ENCODE measurements at places on chromosomes 1 and 21. TPM values are rescaled to one million over a fixed set of nuclear protein-coding genes. Genes with fewer than 3 reads are reported as not detected.

The LCE1C gene
- total RNA-seq: not detected

The TNFRSF8 gene
- 20.5 TPM for total RNA-seq

The GGPS1 gene
- 39.2 TPM for total RNA-seq

The CYP4X1 gene
- total RNA-seq: 1.4 TPM

The HAO2 gene
- total RNA-seq: 0.53 TPM

The NHLH2 gene
- total RNA-seq: 1.8 TPM

The TDRD10 gene
- total RNA-seq: 0.09 TPM

The HCRTR1 gene
- 0.13 TPM for total RNA-seq

Measured in WTC11 (cell line).